ENCODE measurements at places on chromosomes 4 and X.

- no peak for DNase-seq
Observed at GRCh38 chrX:132414404-132414803, 74.4 kb downstream of the MBNL3 start.

DNA sequence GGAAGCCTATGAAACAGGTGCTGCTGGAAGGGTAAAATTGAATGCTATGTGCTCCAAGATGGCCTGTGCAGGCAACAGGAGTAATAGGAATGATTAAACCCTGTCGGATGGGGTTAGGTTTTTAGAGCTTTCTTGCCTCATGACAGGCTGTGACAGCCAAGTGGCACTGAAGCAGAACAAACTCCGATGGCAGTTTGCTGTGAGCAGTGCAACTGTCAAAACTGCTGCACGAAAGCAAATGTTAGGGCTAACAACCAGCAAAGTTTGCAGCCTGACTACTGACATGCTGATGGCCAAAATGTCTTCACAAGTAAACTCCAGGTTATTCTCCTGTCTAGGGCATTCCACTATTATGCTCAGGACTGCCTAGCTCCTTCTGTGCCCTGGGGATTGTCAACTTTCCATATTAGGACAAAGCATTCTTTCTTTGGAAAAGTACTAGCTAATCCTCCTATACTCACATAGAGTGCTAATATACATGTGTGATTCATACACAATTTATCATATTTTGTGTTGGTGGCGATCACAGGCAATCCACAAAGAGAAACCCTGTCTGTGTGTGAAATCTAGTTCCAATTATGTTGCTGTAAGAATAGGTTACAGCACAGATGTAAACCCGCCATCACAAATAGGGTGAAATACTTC is 486.6 kb upstream of the TENM3 start:
- DNase-seq, result no peak

DNA sequence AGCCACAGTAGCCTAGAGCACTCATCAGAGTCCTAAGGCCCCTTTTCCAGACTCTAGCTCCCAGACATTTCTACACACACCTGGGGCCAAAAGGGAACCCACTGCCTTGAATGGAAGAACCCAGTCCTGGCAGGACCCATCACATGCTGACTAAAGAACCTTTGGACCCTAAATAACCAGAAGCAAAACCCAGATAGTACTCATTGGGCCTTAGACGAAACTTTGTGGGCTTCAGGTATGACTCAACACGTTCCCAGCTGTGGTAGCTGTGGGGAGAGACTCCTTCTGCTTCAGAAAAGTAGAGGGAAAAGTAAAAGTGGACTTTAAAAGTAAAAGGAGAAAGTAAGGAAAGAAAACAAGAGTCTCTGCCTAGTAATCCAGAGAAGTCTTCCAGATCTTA is 311.5 kb downstream of the OPHN1 start:
- no peak for DNase-seq

DNA sequence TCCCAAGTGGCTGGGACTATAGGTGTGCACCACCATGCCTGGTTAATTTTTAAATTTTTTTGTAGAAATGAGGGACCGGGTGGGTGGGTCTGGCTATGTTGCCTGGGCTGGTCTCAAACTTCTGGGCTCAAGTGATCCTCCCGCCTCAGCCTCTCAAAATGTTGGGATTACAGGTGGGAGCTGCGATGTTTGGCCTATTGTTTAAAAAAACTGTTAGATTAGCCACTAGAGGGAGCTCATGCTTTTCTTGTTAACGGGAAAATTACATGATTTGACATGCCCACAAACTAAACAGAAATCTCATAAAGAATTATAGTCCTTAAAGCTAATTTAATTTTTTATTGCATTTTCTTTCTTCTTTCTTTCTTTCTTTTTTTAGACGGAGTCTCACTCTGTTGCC is 5.0 kb upstream of the SDAD1 start:
- peak; percentile 63 for DNase-seq

GRCh38 chr4:95949136-95949765 is 109.4 kb downstream of the PDHA2 start:
- no peak for DNase-seq

DNA sequence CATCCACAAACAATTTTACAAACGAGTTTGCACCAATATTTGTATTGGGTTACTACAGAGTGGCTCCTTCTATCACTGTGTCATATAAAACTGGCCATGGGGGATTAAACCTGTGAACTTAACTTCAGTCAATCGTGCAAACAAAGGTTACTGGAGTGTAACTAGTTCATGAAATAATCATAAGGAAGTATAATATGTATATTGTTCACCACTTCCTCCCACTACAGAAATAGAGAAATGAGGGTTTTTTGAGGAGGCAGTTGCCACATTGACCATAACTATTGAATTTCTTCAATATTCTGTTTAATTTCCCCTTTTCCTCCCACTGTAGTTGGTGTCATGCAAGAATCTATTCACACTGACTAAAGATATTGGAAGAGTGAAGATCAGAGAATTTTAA is at the start of gene GPR82:
TSS of gene GPR82 (plus strand) at position 356 of the 400 bp plus-strand sequence. CDS start 2,846 bp downstream, outside the sequence.
- no peak for DNase-seq

- no peak for DNase-seq
Observed at GRCh38 chr4:60485276-60485675, 714.9 kb upstream of the ADGRL3 start.

DNA sequence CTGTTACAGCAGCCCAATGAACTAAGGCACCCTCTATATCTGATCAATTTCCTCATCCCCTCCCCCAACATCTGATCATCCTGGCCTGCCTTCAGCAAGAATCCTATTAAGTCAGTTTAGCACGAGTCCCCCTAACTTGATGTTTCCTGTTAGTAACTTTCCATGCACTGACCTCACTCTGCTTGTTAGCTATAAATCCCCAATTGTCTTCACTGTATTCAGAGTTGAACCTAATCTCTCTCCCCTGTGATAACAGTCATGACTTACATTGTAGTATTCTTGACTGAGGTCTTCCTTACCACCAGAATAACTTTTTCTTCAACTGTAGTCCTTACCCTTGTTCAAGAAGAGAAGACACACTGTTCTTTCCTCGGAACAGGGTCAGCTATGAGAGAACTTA is 8.5 kb downstream of the ANXA5 start:
- DNase-seq, result no peak

GRCh38 chrX:9447906-9448305 is 17.0 kb upstream of the TBL1X start:
- DNase-seq, result no peak

GRCh38 chrX:129347291-129347690 is 176.0 kb downstream of the SMARCA1 start:
- DNase-seq, result no peak

DNA sequence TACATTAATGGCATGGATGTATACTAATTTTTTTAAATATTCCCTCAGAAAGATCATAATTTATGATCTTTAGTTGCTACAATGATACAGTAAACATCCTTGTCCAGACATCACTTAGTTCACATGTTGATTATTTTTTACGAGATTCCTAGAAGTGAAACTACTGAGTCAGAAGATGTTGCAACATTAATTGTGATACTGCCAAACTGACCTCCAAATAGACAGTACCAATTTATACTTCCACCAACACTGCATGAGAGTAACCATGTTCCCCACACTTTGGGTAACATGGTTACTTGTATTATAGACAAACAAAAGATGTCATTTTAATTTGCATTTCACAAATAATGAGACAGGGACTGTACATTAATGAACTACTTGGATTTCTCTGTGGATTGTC is 19.6 kb downstream of the RCHY1 start:
- no peak for DNase-seq

DNA sequence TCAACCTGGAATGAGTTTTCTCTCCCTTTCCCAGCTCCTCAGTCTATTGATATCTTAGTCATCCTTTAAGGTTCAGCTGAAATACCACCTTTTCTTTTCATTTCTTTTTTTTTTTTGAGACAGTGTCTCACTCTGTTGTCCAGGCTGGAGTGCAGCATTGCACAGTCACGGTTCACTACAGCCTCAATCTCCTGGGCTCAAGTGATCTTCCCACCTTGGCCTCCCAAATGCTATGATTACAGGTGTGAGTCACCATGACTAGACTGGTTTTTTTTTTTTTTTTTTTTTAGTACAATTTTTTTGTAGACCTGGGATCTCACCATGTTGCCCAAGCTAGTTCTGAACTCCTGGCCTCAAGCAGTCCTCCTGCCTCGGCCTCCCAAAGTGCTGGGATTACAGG is 28.9 kb downstream of the AFF1 start:
- DNase-seq, result no peak

GRCh38 chr4:21757248-21757647 is 191.3 kb downstream of the KCNIP4 start:
- DNase-seq, result no peak

GRCh38 chrX:109974906-109975655 is 27.8 kb upstream of the TMEM164 start:
- no peak for DNase-seq
